CD4-positive, alpha-beta T cell (primary cell): ENCODE measurements at places on chromosomes 7 and 10. TPM values are rescaled to one million over a fixed set of nuclear protein-coding genes. Genes with fewer than 3 reads are reported as not detected.

- DNase-seq, result no peak
These were observed 98.0 kb upstream of the ELMO1 start for GRCh38 chr7:37546677-37547076.

DNA sequence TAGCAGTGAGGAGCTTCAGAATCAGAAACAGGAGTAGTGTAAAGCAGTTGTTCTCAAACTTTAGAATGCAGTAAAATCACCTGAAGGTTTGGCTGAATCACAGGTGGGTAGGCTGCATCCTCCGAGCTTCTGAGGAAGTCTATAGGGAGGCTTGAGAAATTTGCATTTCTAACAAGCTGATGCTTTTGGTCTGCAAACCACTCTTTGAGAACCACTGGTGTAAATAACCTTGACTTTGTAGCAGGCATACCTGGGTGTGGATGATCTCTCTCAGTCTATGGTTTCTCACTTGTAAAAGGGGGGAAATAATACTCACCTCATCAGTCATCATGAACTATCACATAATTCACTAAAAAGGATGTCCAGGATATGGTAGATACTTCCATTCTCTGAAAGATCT lies 118.1 kb downstream of the SRI start:
- no peak for DNase-seq

DNA sequence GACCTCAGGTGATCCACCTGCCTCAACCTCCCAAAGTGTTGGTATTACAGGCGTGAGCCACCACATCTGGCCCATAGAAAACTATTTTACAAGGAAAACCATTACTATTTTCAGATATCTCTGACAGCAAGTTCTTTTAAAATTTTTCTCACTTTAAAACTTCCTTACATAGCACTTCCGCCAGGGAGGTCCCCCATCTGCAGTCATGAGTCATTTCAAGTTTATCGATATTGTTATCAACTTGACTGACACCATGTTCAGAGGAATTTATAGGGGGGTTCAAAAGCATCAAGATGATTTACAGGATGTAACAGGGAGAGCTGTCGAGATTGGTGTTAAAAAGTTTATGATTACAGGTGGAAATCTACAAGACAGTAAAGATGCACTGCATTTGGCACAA lies 88.8 kb downstream of the NRBF2 start:
- DNase-seq, result no peak

NPY4R gene
- total RNA-seq, result not detected
